Nucleus accumbens (tissue), 56 donors: ENCODE measurements at places on chromosomes 13 and 19.

- no peak for DNase-seq
Measured at GRCh38 chr13:110449219-110450015, 112.1 kb downstream of the RAB20 start.

GRCh38 chr13:98541701-98542203, 35.2 kb downstream of the STK24 start:
- DNase-seq = no peak

- no peak for DNase-seq
Measured at GRCh38 chr13:74979703-74980102, 502.3 kb downstream of the TBC1D4 start.

GRCh38 chr13:76799696-76800095, 86.5 kb downstream of the KCTD12 start:
- no peak for DNase-seq

DNA sequence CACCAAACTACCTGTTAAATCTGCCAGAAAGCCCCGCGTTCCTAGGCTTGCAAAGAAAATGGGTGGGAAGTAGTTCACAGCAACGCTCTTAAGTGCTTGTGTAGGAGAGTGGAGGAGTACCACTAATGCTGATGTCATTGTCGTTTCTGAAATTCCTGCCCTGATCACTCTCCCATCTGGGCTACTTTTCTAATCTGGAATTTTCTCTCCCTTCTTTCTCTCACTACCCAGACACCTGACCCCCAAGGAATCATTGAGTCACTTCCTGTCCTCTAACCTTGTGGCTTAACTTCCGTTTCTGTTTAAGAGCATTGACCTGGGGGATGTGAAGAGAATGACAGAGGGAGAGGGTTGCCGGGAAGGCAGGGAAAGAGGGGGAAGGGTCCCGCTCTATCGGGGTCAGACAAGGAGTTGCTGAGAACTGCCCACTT, 98.7 kb downstream of the STARD13 start:
- no peak for DNase-seq

DNA sequence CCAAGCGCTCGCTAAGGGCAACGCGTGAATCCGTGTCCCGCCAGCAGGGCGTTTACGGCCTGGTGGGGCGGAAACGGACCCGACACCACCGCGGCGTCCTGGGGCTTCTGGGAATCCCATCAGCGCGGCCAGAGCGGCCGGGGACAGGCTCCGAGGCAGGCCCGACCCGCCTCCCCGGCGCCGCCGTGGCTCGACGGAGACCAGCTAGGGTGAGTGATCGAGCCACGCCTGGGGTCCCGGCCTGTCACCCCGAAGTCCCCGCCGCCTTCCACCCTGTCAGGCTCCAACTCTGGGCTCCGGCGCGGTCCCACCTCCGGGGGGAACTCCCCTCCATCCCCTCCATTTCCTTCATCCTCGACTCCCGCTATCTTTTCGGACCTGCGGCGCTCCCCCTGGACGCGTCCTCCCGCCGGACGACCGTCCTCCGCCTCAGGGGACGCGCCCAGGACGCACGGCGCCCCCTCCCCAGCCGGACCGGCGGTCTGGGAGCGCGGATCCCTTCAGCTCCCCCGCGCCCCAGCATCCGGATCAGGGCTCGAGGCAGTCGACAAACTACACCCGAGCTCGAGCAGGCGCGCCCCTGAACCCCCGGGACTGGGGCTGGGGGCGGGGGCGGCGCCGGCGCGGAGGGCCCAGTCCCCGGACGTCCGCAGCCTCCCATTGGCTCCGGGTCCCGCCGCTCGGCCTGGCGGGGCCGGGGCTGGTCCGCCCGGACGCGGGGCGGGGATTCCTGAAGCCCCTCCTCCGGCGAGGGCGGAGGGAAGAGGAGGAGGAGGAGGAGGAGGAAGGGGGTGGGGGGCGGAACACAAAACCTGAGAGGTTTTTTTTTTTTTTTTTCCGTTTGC, 638 bp upstream of the BICRA start:
- DNase-seq = peak; percentile 89

DNA sequence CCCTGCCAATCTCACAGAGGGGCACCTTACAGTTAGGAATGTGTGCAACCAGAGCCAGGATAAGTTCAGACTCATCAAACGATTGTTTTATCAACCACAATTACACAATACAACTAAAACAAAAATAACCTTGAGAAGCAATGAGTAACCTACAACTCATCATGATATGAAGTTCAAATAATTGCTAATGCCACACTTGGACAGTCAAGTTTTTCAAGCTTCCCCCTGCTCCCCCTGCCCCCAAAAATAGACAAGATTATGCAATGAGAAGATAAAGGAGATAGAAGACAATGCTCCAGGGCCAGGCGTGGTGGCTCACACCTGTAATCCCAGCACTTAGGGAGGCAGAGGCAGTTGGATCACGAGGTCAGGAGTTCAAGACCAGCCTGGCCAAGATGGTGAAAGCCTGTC, 13.6 kb upstream of the KPNA3 start:
- no peak for DNase-seq

DNA sequence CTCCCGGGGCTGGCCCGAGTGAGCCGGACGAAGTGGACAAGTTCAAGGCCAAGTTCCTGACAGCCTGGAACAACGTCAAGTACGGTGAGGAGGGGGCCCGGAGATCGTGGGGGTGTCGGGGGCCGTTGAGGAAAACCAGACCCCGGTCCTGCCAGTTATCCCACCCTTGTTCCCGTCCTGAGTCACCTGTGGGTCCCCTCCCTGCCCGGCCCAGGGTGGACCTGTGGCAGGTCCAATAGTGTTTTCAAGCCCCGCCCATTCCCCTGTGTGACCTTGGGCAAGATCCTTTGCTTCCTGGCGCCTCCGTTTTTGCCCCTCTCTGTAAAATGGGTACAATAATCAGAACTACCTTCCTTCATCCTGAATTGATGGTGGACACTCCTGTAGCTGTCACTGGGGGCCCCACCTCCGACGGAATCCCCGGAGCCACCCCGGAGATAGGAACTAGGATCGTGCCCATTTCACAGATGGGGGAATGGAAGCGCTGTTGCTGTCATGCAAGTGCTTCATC, 593 bp downstream of the ATG4D start:
- no peak for DNase-seq

GRCh38 chr13:40017662-40018262, 362.3 kb downstream of the COG6 start:
- no peak for DNase-seq

GRCh38 chr13:59356607-59357006, 807.1 kb downstream of the DIAPH3 start:
- DNase-seq = no peak

DNA sequence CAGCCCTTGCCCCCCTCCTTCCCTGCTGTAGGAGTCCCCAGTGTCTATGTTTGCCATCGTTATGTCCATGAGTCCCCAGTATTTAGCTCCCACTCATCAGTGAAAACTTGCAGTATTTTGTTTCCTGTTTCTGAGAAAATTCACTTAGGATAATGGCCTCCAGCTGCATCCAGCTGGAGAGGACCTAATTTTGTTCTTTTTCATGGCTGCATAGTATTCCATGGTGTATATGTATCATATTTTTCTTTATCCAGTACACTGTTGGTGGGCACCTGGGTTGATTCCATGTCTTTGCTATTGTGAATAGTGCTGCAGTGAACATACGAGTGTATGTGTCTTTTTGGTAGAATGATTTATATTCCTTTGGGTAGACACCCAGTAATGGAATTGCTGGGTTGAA, 18.0 kb upstream of the POP4 start:
- no peak for DNase-seq

DNA sequence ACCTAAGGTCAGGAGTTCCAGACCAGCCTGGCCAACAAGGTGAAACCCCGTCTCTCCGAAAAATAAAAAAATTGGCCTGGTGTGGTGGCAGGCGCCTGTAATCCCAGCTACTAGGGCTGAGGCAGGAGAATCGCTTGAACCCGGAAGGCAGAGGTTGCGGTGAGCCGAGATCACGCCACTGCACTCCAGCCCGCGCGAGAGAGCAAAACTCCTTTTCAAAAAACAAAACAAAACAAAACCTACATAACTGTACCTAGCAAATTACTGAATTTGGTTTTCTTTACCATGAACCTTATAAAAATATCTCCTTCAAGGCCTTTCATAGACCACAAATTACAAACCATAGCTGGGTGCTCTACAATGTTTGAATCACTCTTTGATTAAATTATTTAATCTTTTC, 760 bp downstream of the ZNF91 start:
- DNase-seq = no peak

DNA sequence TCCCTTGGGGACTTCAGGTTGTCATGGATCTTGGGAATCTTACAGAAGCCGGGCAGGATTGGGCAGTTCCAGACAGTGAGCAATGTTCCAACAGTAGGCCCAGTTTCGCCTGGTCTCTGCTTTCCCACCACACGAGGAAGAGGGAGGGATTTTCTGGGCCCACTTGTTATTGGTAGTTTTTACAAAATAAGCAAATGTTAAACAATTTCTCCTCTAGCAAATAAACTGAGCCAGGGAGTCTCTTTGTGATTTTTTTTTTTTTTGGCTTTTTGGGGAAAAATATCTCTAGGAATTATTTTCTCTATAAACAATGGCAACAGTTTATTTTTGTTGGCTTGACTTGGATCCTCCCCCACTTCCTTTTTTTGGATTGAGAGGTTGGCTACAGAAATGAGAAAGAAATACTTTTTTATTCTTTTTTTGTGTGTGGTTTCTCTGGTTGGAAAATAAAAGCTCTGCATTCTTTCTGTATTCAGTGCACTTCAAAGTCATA, 89.3 kb downstream of the TM9SF2 start:
- DNase-seq = no peak

- no peak for DNase-seq
Measured at GRCh38 chr13:66565279-66565678, 664.9 kb downstream of the PCDH9 start.

DNA sequence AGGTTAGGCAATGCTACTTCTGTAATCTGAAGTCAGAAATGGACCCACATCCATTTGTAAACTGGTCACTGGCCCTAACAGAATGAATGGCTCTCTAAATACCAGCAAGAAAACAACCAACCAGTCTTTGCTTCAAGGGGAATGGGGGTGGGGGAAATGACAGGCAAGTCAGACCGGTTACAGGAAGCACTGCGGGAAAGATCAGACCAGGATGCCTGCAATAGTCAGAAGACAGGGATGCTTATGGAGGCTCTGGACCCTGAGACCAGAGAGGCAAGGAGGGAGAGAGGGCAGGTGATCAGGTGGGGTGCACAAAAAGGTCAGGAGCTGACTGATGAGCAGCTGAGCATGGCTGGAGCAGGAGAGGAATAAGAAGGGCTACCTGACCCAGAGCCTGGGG, 13.1 kb downstream of the MED26 start:
- no peak for DNase-seq

GRCh38 chr13:44694291-44694690, 118.2 kb upstream of the TSC22D1 start:
- no peak for DNase-seq

- DNase-seq = no peak
Measured at GRCh38 chr13:95226932-95227695, 74.1 kb downstream of the ABCC4 start.

GRCh38 chr13:51806566-51806965, 2.6 kb upstream of the DHRS12 start:
- no peak for DNase-seq

GRCh38 chr13:99211421-99212035, 10.9 kb downstream of the UBAC2 start:
- no peak for DNase-seq

DNA sequence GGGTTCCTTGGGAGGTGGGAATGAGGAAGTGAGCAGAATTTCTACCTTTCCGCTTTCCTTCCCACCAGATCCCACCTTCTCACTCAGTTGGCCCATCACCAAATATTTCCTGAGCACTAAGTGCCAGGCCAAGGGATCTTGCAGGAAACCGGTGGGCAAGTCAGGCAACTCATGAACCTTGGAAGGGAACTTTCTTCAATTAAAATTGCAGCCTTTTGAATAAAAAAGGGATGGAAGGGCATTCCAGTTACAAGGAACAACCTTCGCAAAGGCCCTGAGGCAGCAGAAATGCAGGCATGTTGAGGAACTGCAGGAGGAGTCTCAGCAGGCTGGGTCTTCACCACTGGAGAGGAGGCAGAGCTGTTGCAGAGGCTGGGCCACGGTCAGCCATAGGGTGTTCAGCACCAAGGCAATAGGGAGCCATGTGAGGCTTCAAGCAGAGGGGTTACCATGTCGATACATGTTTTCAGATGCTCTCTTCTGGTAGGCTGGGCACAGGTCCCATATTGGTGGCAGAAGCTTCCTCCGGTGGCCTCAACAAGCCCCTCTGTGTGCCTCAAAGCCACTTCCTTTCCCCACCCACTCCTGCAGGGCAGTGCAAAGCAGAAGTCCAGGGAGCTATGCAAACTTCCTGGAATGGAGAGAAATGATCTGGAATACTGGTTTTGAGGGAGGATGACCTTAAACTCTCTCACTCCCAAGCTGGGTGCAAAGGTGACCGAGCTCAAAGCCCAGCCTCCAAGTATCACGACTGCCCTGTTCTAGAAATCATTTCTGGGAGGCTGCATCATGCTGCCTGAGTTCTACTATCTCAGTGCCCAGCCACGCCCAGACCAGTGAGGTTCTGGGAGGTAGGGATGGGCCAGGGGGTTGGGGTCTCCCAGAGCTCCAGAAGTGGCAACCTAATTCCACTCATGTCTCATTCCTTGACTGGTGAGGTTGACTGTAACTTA, at the start of gene FUT6:
Gene FUT6 (minus strand): TSS at position 638 of the 953 bp plus-strand sequence. CDS start 7,135 bp downstream, outside the sequence.
- DNase-seq = no peak

DNA sequence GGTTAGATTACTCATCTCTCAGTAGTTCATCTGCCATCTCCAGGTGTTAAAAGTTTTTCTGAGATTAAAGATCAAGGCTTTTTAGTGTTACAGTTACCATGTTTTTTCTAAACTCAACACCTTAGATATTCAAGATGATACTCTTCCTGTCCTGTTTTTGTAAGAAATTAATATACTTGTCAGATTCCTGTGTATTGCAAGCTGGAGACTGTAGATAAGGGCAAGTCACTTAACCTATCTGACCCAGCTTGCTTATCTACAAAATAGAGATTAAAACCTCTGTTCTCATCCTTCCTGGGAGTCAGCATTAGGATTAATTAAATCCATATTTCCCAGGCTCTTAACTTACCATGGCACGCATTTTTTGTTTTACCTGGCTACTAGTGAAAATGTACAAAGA, 25.2 kb downstream of the SUGT1 start:
- no peak for DNase-seq
